Upper lobe of right lung (tissue), 1 donor: ENCODE measurements at places on chromosomes 7 and 10. TPM values are rescaled to one million over a fixed set of nuclear protein-coding genes. Genes with fewer than 3 reads are reported as not detected.

GRCh38 chr7:142513178-142513955 is 235.9 kb upstream of the PRSS1 start:
- no peak overlapping the region for H3K4me3 ChIP-seq
- H3K4me1 ChIP-seq: no peaks in the 10 kb centered on the region
- H3K27me3 ChIP-seq: peaks cover 3% of the 10 kb centered on the region
- H3K27ac ChIP-seq: no peak overlapping the region

GRCh38 chr7:132471515-132471914 is 104.8 kb downstream of the PLXNA4 start:
- no peak overlapping the region for H3K4me3 ChIP-seq
- H3K27ac ChIP-seq: no peak overlapping the region
- DNase-seq: no peak
- H3K36me3 ChIP-seq: no peaks in the 10 kb centered on the region
- no peaks in the 10 kb centered on the region for H3K27me3 ChIP-seq

DNA sequence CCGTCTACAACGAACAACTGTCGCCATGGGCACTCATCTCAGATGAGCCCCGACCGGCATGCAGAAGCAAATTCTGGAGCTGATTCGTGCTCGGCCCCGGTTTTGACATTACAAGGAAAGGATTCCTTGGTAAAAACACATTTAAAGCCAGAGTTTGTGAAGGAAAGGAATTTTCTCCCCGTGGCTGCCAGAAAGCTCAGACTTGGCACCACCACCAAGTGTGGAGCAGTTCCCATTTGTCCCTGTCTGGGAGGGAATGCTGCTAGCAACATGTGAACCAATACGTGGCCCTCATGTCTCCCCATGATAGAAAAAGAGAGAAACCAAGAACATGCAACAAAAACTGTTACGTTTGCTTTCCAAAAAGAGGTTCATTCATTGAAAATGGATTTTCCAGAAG is 55.2 kb upstream of the DDC start:
- H3K27me3 ChIP-seq: no peaks in the 10 kb centered on the region
- no peak overlapping the region for H3K27ac ChIP-seq
- H3K36me3 ChIP-seq: peaks cover 8% of the 10 kb centered on the region
- no peak overlapping the region for H3K4me3 ChIP-seq
- H3K4me1 ChIP-seq: no peaks in the 10 kb centered on the region
- DNase-seq: no peak

DNA sequence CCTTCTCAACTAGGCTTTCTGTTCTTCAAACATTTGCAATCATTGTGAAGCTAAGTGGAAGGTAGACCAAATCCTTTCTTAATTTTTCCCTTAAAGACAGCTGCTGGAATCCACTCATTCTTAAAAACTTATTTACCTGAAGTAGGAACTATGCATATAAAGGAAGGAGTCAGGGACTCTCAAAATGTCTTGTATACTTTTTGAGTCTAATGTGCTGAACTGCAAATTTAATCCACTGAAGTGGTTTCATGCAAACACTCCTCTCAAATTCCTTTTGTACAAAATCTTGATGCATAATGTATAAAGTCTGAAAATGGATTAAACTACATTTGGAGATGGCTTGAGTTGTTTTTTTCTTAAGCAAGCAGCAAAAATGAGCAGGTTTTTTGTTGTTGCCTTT is 118.0 kb downstream of the CABCOCO1 start:
- no peak for DNase-seq
- no peak overlapping the region for H3K27ac ChIP-seq
- no peak overlapping the region for H3K4me3 ChIP-seq
- H3K27me3 ChIP-seq: no peaks in the 10 kb centered on the region
- H3K4me1 ChIP-seq: no peaks in the 10 kb centered on the region

DNA sequence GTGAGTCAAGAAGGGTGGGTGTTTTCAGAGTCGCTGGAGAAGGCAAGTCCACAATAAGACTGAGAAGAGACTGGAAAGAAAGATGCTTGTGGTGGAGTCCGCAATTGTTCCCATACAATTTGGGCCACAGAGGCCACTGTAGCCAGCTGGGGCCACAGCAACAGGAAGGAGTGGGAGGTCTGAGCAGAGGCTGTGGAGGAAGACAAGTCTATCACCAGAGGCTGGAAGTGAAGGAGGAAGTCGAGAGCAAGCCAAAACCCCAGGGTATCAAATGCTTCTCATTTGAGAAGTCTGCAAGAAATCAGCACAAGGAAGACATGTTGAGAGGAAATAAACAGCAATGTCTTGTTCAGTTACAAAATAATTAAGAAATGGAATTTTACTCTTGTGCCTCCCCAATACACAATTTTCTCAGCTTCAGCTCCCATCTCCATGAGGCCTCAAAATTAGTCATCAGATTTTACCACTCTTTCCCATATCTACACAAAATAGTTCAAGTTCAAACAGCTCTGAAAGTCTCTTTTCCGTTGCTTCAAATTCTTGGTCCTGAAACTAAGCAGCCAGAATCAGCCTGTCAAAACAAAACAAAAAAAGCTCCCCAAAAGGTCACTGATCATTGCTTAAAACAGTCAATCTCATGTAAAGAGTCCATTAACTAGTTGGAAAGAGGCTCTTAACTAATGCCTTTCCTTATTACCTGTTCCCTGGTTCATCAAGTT is 31.6 kb downstream of the SLC16A12 start:
- H3K36me3 ChIP-seq: no peaks in the 10 kb centered on the region
- no peak for DNase-seq
- no peak overlapping the region for H3K4me3 ChIP-seq

- no peak for DNase-seq
- H3K4me3 ChIP-seq: no peak overlapping the region
- no peaks in the 10 kb centered on the region for H3K4me1 ChIP-seq
- H3K27ac ChIP-seq: no peak overlapping the region
- no peaks in the 10 kb centered on the region for H3K27me3 ChIP-seq
Measured at GRCh38 chr10:114335614-114336013, 68.7 kb downstream of the AFAP1L2 start.

Gene RNF32
- total RNA-seq: 1.9 TPM
